Neural crest cell (in vitro differentiated cells): ENCODE measurements at places on chromosomes 1 and 21. TPM values are rescaled to one million over a fixed set of nuclear protein-coding genes. Genes with fewer than 3 reads are reported as not detected.

SERPINC1 gene
- total RNA-seq, result 0.18 TPM in 1 of 2 replicates, not detected in the other

- H3K4me1 ChIP-seq, result peaks cover 24% of the 10 kb centered on the region
- no peak for DNase-seq
- H3K27me3 ChIP-seq, result no peaks in the 10 kb centered on the region
- H3K27ac ChIP-seq, result no peak overlapping the region
Measured at GRCh38 chr1:230335861-230336522, 90.1 kb downstream of the PGBD5 start.

LRRC53 gene
- total RNA-seq, result not detected in 2 replicates

GRCh38 chr1:31460027-31460426, 47.0 kb downstream of the SERINC2 start:
- H3K4me1 ChIP-seq, result no peaks in the 10 kb centered on the region
- H3K27me3 ChIP-seq, result peaks cover 38% of the 10 kb centered on the region
- no peaks in the 10 kb centered on the region for H3K36me3 ChIP-seq
- H3K27ac ChIP-seq, result no peak overlapping the region
- DNase-seq, result no peak

- H3K27me3 ChIP-seq, result peaks cover 3% of the 10 kb centered on the region
- H3K27ac ChIP-seq, result no peak overlapping the region
- H3K4me1 ChIP-seq, result peaks cover 11% of the 10 kb centered on the region
- no peak for DNase-seq
- H3K36me3 ChIP-seq, result no peaks in the 10 kb centered on the region
Measured at GRCh38 chr1:244762629-244763028, 72.8 kb upstream of the COX20 start.
